ENCODE measurements at places on chromosomes 1 and 21.

- DNase-seq = no peak
Observed at GRCh38 chr1:246567646-246568235, 1.5 kb downstream of the CNST start.

DNA sequence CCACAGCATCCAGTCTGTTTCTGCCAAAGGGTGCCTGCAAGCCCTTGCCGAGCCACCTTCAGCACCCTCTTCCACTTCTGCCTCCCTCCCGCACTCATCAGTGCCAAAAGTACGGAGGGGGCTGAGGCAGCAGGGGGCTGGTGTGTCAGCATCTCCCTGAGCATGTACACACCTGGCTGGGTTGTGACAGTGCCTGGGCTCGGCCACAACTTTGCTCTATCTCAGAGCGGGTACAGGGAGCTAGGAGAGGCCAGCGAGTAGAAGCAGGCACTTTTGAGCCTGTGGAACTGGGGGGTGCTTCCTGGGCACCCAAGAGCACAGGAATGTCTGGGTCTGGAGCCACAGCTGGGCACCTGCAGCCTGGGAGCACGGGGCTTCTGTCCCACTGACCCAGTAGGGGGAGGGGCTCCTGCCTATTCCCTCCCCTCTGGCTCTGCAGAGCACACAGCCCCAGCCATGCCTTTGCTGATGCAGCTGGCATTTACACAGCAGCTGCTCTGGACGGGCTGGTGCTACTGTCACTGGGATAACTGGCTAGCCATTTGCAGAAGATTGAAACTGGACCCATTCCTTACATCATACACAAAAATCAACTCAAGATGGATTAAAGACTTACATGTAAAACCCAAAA, 319.8 kb upstream of the RRP15 start:
- no peak for DNase-seq

GRCh38 chr1:39081271-39082009, 55.3 kb downstream of the NDUFS5 start:
- no peak for DNase-seq

- no peak for DNase-seq
Observed at GRCh38 chr1:51624855-51625254, 8.0 kb downstream of the OSBPL9 start.

DNA sequence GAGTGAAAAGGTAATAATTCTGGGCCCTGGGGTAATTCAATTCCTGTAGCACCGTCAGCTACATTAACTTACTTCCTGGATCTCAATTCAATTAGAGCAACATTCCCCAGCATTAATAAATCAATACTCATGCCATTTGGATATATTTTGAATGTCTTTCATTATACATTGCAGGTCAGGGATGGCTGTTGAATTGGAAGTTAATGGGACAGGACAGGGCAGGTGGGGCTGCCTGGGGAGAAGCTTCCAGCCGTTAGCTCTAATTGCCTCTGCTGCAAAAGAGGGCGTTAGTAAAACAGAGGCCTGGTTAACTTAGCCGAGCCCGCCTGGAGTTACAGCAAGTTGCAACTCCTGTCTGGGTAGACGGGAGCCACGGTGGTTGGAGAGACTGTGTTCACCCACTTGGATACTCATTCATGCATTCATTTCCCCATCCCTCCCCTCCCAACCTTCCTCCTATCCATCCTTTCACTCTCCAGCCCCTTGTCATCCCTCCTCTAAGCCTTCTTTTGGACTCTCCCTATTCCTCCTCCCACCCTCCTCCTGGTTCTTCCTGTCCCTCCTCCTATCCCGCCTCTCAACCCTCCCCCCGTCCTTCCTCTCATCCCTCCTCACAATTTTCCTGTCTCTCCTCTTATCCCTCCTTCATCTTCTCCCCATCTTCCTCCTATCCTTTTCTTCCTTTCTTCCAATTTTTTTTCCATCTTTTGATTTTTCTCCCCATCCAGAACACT, 137.6 kb upstream of the RUNX3 start:
- no peak for DNase-seq

DNA sequence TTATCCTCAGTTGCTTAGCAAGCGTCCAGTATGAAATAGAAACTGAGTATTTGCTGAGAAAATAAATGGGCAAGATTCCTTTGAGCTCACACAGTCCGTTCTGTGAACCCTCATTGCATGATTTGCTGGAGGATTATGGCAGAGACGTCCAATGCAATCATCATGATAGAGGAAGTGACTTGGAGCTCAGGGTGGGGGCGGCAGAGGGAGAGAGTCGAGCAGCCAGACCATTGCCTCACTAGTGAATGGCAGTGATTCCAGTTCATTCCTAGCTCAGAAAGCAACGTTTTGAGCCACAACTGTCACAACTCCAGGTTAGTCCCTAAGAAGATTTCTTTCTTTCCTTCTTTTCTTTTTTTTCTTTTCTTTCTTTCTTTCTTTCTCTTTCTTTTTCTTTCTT, 27.5 kb upstream of the COL9A2 start:
- peak; percentile 41 for DNase-seq

DNA sequence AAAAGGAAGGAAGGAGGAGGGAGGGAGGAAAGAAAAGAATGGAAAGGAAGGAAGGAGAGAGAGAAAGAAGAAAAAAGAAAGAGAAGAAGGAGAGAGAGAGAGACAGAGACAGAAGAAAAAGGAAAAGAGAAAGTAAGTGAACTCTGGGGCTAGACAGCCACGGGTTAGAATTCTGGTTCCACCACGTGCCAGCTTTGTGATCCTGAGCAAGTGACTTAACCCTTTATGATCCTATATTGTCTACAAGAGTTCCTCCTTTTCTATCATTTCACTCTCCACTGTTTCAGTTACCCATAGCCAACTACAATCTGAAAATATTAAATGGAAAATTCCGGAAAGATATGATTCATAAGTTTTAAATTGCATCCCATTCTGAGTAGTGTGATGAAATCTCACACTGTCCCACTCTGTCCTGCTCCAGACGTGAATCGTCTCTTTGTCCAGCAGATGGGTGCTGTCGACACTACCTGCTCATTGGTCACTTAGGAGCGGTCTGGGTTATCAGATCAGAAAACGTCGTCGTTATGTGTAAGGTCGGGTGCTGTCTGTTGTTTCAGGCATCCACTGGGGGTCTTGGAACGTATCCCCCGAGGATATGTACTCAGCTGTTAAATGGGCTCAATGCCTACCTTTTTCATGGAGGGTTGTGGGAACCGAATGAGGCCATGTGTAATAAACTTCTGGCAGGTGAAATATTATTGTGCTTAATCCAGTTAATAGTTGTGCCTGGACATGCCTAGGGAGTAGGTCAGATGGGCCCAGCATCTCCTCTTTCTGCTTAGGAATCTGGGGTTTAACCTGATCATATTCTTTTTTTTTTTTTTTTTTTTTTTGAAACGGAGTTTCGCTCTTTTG, 19.1 kb downstream of the TMEM51 start:
- no peak for DNase-seq

DNA sequence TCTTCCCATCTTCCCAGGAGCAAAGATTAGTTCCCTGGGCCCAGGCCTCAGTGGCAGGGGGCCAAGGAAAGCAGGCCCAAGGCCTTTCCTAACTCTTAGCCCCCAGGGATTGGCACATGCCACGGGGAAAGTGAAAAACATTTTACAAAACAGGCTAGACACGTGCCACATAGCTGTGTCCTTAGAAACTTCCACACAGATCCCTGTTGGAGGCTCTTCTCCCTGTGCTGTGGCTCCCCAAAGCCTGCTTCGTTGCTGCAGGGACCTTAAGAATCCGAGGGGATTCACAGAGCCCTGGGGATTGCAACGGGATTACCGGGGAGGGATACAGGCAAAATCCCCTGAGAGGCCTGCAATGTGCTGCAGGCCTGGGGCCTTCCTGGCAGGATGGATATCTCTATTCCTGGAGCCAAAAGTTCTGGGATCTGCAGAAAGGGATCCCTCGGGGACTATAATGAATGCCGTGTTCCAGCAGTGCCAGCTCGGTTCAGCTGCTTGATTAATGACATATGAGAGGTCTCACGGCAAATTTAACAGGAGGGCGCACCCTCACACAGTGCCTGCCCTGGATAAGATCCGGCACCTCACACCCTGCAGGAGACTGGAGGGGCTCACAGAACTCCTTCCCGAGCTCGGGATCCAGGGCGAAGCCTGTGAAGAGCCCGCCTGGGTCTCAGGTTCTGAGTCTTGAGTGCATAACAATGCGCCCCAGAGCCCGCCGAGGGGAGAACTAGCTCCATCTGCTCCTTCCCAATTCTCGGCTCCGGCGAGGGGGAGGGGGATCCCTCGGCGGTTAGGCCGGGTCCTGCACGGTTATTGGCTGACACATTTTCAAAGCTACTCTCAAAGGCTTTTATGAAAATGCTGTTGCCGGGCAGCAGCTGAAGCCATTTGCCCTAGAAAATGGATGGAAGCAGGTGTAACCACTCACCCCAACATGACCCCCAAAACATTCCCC, 15.3 kb upstream of the RGS8 start:
- no peak for DNase-seq

DNA sequence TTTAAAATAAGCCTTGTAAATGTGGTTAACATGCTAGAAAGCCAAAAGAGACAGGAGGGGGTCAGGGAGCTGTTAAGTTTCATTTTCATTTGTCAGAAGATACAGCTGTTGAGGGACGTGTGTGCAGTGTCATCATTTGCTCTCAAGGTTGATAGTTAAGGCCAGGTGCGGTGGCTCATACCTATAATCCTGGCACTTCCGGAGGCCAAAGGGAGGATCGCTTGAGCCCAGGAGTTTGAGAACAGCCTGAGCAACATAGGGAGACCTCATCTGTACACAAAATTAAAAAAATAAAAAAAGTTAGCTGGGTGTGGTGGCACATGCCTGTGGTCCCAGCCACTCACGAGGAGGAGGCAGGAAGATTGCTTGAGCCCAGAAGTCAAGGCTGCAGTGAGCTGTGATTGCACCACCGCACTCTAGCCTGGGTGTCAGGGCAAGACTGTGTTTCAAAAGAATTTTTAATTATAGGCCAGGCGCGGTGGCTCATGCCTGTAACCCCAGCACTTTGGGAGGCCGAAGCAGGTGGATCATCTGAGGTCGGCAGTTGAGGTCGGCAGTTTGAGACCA, 22.7 kb downstream of the ZBTB8OS start:
- DNase-seq = no peak

GRCh38 chr1:1033731-1034438, 14.0 kb downstream of the AGRN start:
- DNase-seq = no peak

- DNase-seq = no peak
Observed at GRCh38 chr1:68232289-68233148, at the start of gene WLS. WLS (minus strand) TSS chr1:68232523; CDS start chr1:68232299, 224 bp downstream.

DNA sequence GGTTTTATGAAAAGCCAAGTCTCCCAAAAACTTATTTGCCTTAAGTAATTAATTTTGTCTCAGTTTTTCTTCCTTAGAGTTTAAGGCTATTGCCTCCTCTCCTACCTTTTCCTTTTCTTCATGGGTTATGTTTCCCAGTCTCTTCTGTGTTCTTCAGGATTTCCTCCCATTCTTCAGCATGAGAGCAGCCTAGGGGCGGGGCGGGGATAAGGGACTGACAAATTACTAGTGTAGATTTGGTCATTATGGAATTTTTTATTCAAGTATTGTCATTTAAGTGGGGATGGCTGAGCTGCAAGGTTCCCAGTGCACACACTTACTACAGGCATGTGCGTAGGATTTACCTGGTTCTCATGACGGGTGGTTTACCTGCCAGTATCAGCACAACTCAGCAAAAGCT, 35.2 kb upstream of the PIGV start:
- DNase-seq = no peak
